ENCODE measurements at places on chromosomes 1 and 21.

- no peak for DNase-seq
These were observed 33.0 kb upstream of the PDPN start for GRCh38 chr1:13550663-13551062.

- DNase-seq = no peak
These were observed 31.1 kb upstream of the IGSF5 start for GRCh38 chr21:39713905-39714304.

GRCh38 chr1:57616921-57617320, 193.1 kb upstream of the DAB1 start:
- no peak for DNase-seq

- DNase-seq = no peak
These were observed 2.9 kb upstream of the FCMR start for GRCh38 chr1:206924592-206925105.

- DNase-seq = no peak
These were observed 4.0 kb upstream of the GBP5 start for GRCh38 chr1:89276690-89277089.

DNA sequence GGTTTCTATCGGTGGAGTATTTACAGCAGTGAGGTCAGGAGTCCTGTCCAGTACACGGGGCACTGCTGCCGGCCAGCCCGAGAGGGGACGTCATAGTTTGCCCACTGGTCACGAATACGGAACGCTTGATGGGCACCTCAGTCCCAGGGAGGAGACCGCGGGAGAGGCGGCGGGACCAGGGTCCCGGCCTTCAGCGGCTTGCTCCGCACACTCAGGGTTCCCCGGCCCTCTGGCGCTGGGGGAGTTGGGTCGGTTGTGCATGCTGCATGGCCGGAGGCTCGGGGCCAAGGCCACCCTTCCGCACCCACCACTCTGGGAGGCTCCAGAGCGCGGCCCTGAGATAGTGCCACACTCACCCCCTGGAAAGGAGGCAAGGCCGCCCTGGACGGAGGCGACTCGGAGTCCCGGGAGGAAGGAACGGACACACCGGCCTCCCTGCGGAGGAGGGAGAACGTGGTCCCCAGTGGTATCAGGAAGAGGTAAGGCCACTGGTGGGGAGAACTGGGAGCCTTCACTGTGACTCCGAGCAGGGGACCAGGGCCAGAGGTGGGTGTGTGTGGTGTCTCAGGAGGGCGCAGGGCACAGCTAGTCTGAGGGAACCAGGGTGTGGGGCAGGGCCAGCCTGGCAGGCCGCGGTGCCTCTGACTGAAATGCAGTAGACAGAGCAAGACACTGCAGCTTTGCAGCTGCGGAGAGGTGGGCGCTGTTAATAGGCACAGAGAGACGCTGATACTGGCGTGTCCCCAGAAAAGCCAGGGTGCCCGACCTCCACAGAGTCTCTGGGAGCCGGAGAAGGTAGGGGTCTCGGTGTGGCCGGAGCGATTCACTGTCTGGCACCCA, 28.6 kb upstream of the PRSS38 start:
- no peak for DNase-seq
